ENCODE measurements at places on chromosomes 5 and 9.

DNA sequence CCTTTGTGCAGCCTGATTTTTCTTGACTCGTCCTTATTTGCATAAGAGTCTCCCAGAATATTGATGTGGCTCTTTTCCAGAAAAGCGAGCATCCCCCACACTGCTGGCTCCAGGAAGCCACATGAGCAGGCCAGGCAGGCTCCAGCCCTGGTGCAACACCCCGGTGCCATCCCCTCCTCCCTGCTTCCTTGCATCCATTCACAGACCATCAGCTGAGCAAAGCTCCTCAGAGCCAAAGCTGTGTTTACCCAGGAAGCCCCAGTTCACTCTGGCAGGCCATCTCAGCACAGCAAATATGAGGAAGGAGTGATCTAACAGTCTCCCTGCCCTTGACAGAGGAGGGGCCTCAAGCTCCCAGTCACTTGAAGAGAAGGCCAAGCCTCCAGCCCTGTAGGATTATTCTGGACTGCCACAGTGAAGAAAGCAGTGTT lies 34.4 kb downstream of the INSYN2B start:
- DNase-seq, result peak; percentile 95

DNA sequence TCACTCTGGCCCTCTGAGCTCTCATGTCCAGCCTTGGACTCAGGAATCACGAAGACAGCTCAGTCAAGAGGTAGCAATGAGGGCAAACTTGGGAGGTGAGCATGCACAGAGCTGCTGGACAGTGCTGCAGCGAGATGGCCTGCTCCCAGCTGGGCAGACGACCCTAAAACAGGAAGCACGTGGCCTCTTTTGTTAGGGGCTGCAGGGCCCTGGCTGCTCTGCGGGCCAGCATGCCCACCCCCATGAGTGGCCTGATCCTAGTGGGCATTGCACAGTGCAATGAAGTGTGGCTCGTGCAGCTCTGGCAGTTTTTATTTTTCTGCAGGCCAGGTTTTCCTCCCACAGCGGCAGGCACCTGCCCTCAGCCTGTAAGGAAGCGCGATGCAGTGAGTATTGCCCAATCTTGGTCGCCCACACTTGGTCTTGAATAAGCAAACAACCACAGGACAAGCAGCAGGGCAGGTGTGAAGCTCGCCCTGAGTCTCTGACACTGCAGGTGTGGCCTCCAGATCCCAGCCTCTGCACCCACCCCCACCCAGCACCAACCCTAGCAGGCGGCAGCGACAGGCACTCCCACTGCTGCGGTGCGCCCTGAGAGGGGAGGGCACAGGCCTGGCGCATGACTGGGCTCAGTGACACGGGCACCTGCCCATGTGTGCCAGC lies 60.8 kb downstream of the SEMA4D start:
- DNase-seq, result no peak

DNA sequence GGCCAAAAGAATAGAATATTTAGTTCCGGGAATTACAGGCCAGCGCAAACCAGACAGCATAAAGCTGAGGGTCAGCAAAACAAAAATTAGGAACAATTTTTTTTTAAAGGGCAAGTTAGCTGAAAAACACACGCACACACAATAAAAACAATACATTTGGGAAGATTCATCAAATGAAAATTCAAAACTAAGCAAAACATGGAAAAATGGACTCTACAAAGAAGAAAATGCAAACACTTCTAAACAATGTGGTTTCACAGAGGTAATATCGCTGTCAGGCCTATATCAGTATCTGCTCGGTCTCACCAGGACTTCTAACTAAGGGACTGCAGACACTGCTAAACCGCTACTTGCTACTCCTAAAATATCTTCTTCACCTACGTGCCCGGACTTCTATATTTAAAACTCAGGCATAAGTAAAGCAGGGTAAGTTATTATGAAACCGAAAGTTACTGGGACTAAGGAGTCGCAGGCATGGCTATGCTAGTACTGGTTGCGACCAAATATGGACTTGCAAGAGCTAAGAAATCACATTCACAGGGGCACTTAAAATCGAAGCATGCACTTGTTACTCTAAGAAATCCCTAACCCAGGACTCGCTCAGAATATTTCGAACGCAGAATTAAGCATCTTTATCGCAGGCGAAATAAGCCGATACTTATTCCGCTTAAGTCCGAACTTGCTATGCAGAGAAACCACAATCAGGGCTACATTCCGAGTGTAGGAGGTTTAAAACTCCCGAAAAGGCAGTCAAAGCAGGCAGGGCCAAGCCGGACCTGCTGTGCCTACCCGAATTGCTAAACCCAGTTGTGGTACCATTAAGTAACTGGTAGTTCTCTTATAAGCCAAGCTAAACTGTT lies 2.3 kb downstream of the ANXA2R start:
- peak; percentile 54 for DNase-seq

GRCh38 chr5:160451281-160451680 lies 29.6 kb downstream of the PTTG1 start:
- DNase-seq, result no peak

- DNase-seq, result peak; percentile 80
These were observed 16.1 kb upstream of the RAB14 start for GRCh38 chr9:121217609-121218292.

GRCh38 chr5:66859526-66859925 lies 263.3 kb downstream of the MAST4 start:
- DNase-seq, result no peak

- DNase-seq, result no peak
These were observed 9.7 kb downstream of the FOXD1 start for GRCh38 chr5:73438645-73439470.

- peak; percentile 14 for DNase-seq
These were observed 29.6 kb upstream of the OTULINL start for GRCh38 chr5:14552017-14552416.

DNA sequence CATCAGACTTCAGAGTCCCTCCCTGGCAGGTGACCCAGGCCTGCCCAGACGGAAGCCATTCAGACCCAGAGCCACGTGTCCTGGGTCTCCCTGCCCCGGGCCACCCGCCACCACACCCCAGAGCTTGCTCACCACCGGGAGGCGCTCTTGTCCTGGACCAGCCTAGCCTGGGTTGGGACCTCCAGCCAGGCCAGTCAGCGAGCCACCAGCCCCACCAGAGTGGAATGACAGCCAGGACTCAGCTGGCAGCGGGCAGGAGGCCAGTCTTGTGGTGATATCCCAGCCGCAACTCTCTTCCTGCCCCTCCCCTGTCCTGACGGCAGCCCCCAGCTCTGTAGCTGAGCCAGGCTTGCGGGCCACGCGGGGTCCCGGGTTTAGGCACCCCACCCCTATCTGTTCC lies 1.7 kb upstream of the PTGDS start:
- DNase-seq, result no peak

- DNase-seq, result peak; percentile 99
These were observed 655.2 kb upstream of the RIOK2 start for GRCh38 chr5:97838214-97838613.

- DNase-seq, result no peak
These were observed 17.2 kb downstream of the TMEM252 start for GRCh38 chr9:68523367-68523936.

- DNase-seq, result no peak
These were observed 4.7 kb upstream of the TTLL11 start for GRCh38 chr9:122097679-122098315.

DNA sequence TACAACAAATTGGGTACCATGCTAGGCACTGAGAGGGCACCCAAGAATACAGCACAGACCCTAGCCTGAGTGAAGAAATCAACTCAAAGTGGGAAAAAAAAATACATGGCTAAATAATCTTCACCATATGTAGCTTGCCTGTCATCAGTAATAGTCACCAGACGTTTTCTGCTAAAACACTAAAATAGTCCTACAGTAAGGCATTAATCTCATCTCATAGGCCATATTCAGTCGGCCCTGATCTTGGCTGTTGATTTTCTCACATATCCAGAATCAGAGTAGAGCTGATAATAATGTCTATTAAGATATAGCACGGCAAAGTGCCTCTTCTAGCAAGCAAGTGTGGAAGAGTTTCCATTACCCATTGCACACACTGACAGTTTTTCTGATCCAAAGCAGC lies 322.1 kb upstream of the SLC30A5 start:
- no peak for DNase-seq

DNA sequence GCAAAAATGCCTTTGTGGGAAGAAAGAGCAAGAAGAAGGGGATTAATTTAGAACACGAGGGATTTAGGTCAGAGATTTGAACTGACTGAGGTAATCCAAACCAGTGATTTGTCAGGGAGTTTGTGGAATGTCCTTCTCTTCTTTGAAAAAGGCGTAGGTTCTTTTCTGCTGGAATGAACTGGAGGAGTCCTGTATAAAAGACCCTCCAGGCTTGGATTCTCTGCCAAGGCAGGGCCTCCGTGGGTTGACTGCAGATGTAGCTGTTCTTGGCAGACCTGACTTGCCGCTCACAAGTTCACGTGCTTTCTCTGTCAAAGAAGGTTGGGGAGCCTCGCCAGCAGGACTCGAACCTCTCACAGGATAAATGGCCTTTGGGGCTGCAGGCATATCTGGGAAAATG lies 62.8 kb upstream of the STC2 start:
- no peak for DNase-seq

- peak; percentile 17 for DNase-seq
These were observed at the start of gene ACOT12 for GRCh38 chr5:81393783-81394718. Gene ACOT12 (minus strand): TSS chr5:81394134. CDS start chr5:81394114, 20 bp downstream.

- DNase-seq, result peak; percentile 93
These were observed 1.1 kb upstream of the GNPDA1 start for GRCh38 chr5:142013734-142014521.

DNA sequence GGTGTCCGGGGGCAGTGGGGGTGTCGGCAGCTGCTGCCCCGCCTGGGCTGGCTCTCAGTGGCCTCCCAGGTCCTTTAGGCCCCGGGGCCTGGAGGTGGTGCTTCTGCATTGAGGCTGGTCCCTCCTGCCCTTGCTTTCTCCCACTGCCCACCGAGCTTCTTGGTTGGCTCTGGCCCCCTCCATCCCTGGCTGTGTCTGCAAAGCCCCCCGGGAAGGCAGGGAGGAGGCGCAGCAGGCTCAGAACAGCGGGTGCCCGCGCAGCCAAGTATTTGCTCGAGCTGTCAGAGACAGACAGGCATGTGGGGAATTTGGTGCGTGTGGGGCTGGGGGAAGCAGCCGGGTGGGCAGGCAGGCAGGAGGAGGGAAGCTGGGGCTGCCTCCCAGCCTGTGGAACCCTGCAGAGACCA lies 11.5 kb downstream of the CXXC5 start:
- no peak for DNase-seq

- DNase-seq, result peak; percentile 49
These were observed 8.8 kb upstream of the IGFBPL1 start for GRCh38 chr9:38432922-38433510.

- peak; percentile 60 for DNase-seq
These were observed 44.9 kb downstream of the PIK3R1 start for GRCh38 chr5:68260467-68260866.

- DNase-seq, result peak; percentile 51
These were observed 1.3 kb downstream of the NIPBL start for GRCh38 chr5:36877667-36878391.

- no peak for DNase-seq
These were observed 172.9 kb downstream of the CFAP90 start for GRCh38 chr5:7678030-7678429.

DNA sequence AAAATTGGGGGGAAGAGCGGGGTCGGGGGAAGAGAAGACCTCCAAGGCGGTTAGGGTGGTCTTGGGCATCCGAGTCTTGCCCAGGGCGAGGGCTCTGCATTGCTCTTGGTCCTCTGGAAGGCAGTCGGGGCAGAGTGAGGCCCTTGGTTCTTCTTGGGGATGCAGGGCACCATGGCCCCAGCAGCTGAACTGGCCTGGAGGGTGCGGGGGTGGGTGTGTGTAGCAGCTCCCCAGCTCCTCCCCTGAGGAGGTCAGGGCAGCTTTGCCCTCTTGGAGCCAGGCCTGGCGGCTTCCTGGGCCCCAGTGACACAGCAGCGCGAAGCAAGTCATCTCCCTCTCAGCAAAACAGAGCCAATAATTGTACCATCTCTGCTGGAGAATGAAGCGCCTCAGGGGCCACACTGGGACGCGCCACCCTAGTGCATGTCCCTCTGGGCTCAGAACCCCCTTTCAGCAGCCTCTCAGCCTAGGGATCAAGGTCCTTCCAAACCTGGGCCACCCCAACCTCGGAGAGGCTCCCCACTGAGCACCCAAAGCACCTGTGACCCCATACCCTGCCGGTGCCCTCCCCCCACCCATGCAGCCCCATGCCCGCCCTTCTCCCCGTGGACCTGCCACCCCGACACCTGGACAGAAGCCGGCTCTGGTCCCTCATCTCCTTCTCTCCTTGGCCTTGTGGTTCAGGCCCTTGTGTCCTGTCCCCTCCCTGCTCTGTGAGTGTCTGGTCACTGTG lies 10.4 kb upstream of the RXRA start:
- no peak for DNase-seq

GRCh38 chr9:78369639-78370219 lies 72.8 kb downstream of the PSAT1 start:
- peak; percentile 75 for DNase-seq

DNA sequence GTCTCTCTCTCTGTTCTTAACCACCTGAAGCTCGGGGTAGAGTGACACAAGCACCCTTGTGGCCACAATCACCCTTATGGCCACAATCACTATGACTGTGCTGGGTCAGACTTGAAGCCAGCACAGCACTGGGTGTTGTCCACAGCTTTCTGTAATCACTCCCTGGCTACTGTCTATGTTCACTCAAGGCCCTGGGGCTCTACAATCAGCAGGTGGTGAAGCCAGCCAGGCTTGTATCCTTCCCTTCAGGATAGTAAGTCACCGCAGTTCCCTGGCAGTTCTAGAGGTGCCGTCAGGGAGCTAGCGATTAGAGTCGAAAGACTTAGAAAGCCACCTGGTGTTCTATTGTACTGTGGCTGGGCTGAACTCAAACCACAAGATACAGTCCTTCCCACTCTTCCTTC lies 44.2 kb downstream of the GDA start:
- DNase-seq, result no peak

DNA sequence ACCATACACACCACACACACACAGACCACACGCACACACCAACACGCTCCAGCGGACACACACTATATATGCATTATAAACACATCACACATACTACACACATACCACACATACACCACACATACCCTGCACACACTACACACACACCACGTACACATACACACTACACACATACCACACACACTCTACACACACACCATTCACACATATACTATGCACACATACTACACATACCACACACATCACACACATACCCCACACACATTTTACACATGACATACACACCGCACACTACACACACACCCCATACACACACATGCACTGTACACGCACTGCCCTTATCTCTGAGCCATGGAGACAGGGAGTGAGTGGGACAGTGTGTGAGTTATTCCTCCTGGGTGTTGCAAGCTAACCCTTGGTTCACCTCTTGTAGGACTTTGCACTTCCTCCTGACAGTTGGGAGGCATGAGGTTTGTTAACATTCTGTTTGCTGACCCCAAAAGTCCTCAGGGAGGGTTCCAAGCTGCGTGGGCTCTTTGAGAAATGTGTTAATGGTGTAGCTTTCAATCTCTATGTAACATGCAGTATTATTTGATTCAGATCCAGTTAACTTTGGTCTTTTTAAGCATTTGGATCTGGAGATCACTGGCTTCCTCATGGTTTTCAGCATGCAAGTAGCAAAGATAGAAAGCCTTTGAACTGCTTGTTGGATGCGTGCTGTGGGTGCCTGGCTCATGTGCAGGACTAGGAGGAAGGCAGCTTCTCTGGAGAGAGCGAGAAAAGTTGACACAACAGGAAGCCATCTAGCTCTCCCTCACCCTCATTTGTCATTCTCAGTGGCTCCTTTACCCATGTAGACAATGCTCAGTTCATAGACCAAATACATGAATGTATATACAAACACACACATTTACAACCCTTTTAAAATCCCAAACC lies 13.7 kb downstream of the IL31RA start:
- peak; percentile 69 for DNase-seq

Measured in fibroblast of mammary gland (primary cell).